ENCODE measurements at places on chromosomes 12 and 14.

GRCh38 chr12:108482717-108483212 lies 32.3 kb upstream of the FICD start:
- no peak for DNase-seq

DNA sequence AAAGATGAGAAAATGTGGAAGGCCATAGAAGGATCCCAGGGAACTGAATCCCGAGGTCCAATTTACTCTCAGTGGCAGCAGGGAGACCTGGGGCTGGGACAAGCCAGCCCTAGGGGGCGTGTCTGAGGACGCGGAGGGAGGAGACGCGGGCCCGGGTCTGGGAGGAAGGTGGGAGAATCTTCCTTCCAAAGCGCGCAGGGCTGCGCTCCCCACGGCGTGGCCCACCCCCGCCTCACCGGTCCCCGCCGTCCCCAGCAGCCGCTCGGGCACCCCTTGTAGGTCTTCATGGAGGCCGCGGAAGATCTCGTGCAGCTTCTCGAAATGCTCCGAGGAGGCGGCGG lies 323 bp downstream of the VTI1B start:
- no peak for DNase-seq

GRCh38 chr12:62712681-62713573 lies 222.0 kb downstream of the PPM1H start:
- DNase-seq, result no peak

- no peak for DNase-seq
Observed at GRCh38 chr12:109832541-109833306, 474 bp downstream of the TRPV4 start.

GRCh38 chr12:102347811-102348210 lies 132.6 kb downstream of the IGF1 start:
- DNase-seq, result no peak

DNA sequence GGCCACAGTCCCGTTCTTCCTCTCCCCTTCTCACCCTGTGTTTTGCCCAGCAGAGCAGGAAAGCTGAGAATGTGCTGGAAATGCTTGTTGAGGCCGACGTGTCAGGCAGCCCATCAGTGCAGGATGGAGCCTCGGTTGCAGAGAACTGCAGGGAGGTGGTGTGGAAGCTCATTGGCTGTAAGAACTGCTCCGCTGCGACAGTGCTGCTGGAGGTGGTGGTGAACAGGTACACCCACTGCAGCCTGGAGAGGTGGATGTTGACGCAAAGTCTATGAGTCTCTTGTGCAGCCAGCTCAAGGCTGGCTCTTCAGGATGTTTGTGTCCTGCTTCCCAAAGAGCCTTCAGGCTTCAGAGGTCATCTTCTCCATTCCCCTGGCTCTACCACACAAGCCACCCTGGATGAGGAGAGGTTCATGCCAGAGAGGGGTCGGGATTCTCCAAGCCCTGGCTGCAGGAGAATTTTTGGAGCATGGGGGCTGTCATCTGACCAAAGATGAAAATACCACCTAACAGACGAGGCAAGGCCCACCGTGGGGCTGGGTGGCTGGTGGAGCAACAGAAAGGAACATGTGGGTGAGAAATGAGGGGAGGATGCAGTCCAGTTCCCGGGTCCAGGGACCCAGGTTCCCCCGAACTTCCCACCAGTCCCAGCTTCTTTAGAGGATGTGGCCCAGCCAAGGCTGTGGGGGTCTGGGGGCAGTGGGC lies 174.1 kb upstream of the PRMT8 start:
- DNase-seq, result no peak

DNA sequence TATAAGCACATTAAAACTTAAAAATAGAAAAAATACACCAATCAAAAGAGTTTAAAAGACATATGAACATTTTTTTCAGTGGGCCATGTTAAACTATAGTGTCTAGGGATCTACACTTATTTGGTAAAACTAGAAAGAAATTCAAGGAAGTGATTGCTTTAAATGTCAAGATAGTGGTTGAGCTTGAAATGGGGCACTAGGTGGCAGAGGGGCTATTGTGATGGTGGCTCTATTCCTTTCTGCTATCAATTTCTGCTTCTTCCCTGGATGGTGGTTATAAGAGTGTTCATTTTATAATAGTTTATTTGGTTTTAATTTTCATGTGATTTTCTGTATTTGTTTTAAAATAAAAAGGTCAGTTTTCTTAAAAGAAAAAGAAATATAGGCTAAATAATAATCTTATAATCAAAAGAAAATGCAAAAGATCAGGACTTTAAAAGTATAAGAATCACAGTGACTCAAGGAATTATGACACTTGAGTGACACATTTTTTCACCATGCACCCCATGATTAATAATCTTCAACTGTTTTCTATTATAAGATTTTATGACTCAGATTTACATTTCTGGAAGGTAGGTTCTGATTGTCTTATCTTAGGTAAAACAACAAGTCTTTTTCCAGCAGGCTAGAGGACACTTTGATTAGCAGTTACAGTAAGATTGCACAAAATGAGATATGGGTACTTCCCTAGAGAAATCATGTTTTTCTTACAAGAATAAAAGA lies 137.5 kb downstream of the FSCB start:
- no peak for DNase-seq

DNA sequence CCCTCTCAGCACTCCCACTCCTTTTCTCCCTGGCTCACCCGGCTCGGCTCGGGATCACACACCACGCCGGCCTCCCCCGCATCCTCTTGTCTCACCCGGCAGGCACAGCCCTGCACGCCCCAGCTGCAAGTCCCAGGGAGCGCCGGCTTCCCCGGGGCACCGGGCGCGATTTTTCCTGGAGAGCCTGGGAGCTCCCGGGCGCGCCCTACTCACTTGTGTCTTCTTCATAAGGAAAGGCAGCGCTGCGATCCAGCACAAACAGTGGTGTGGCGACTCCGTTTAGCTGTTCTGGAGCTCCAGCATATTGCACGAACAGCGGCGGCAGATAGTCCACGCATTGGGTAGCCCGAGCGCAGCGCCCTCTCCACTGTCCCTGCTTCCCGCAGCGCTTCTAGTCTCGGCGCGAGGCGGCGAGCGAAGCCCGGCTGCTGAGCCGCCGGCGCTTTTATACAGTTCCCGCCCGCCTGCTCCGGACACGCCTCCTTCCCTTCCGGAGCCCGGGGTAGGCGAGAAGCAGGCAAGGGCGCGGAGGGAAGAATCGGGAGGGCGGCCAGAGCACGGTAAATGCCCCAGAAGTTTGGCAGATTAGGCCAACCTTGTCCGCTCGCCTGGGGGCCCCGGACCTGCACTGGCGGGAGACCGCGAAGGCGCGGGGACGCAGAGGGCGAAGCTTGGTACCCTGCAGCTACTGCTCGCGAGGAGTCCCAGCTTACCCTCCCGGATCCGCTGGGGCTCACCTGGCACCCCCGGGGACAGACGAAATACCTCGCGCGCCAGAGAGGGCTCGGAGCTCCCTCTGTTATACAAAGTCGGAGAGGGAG lies at the start of gene KITLG:
Gene KITLG (minus strand): TSS at position 421 of the 821 bp plus-strand sequence. CDS start 193 bp downstream, at position 228.
- DNase-seq, result no peak

DNA sequence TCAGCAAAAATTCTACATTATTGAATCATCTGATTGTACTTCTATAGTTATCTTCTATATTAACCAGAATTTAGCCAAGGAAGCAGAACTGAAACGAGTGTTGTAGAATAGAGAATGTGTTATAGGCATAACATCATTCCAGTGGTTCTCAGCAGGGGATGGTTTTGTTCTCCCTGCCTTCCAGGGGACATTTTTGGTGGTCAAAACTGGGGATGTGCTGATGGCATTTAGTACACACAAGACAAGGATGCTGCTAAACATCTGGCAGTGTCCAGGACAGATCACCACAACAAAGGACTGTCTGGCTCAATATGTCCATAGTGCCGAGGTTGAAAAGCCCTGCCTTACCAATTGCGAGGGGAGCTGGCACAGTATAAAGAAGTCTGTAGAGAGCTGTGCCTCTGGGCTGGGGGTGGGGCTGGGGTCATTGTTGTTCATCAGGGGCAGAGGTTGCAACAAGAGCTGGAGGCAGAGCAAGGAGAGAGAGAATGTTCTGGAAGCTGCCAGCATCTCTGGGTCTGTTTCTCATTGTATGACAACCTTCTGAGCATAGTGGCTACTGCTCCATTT lies 1472.8 kb downstream of the AACS start:
- no peak for DNase-seq

DNA sequence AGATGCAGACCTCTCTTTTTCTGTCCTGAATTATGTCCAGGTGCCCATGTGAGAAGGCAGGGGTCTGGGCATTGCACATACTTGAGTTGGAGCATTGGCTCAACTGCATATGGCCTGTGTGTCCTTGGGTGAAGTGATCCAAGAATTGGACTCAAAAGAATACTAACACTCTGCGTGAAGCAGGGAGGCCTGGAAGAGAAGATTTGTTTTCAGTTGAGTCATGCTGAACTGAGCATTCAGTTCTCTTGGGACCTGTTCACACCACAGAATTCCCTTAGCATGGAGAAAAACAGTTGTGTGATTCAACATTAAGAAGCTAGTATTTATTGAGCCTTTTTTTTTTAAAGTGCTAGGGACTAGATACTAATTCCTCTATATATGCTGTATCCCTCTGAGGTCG lies 164.7 kb upstream of the TBX3 start:
- DNase-seq, result no peak

Data from stimulated activated CD8-positive, alpha-beta memory T cell treated with anti-CD3 and anti-CD28 coated beads, Interleukin-15, amount 100 ng/mL, for 4 hours (primary cell).